ENCODE measurements at places on chromosomes 12 and 14.

- peak; percentile 20 for DNase-seq
Measured at GRCh38 chr14:98912655-98913054, 359.3 kb downstream of the BCL11B start.

GRCh38 chr14:71833476-71833875 lies 98.8 kb upstream of the RGS6 start:
- DNase-seq: no peak

DNA sequence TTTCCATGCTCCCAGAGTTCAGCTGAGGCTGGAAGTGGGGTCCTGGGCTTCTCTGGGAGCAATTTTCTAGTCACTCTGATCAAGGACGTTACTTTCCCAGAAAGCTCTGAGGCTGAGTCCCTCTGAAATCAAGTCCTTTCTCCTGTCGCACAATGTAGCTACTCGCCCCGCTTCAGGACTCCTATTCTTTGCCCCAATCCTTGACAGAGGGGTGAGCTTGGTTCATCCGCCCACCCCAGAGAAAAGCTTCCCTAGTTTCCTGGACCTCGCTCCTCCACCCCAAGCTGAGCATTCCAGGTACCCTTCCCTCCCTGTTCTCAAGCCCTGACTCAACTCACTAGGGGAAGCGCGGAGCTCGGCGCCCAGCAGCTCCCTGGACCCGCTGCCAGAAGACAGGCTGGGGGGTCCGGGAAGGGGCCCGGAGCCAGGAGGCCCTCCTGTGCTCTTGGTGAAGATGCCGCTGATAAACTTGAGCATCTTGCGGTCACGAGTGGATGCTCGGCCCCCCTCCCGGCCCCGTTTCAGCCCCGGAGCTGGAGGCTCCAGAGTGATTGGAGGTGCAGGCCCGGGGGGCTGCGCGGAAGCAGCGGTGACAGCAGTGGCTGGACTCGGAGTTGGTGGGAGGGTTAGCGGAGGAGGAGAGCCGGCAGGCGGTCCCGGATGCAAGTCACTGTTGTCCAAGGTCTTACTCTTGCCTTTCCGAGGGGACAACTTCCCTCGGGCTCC lies 1.6 kb downstream of the AGAP2 start:
- no peak for DNase-seq

DNA sequence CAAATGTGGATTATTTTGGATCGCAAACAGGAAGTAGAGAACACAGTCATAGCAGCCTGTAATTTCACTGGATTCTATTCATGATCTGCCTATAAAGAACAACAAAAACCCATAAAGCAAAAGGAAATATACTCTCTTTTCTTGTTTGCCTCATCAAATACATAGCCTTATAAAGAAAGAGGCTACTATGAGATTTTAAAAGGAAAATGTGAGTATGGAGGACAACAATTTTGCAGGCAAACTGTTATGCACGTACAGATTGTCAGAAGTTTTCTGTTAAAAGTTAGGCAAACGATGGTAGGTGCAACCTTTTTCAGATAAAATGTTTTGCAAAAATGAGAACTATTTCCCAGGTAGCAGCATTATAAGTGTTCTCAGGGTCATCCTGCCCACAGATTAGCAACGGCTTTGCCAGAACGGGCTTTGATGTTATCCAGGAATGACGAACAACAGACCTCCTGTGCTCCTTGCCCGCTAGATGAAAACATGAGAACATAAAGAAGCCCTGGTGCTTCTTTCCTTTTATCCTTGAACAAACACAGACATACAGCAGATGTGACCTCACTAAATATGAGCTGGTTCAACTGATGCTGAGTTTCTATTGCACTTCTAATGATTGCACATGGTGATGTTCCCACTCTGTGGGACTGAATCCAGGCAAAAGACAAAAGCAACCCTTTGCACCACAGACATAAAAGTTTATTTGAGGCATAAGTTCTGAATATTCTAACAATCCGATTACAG lies 88.1 kb downstream of the ITPR2 start:
- no peak for DNase-seq

DNA sequence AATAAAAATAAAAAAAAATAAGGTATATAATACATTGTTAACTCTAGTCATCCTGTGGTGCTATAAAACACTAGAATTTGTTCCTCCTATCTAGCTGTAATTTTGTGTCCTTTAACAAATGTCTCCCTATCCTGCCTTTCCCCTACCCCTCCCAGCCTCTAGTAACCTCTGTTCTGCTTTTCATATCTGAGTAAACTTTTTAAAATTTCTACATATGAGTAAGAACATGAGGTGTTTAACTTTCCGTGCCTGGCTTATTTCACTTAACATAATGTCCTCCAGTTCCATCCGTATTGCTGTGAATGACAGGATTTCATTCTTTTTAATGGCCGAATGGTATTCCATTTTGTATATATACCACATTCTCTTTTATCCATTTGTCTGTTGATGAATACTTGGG lies 71.3 kb upstream of the GNG2 start:
- no peak for DNase-seq

GRCh38 chr12:113449839-113450238 lies 21.8 kb downstream of the LHX5 start:
- no peak for DNase-seq

GRCh38 chr12:127810041-127810440 lies 456.9 kb upstream of the TMEM132C start:
- DNase-seq: no peak

DNA sequence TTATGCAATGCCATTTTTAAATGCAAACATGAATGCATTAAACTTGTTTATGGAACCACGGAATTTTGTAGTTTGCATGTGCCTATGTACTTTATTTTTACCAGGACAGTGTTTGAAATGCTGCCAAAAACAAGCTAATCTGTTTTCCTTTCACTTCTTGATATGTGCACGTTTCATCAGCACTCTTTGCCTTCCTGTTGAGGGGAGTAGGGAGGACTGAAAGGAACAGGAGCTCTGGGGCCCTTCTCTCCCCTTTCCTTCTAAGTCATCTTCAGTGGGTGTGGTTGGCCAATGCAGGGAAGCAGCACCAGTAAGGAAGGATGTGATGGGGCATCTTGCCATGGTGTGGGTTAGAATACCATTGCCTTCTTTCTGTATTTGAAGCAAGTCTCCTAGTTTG lies 12.1 kb upstream of the PPP4R4 start:
- DNase-seq: no peak

DNA sequence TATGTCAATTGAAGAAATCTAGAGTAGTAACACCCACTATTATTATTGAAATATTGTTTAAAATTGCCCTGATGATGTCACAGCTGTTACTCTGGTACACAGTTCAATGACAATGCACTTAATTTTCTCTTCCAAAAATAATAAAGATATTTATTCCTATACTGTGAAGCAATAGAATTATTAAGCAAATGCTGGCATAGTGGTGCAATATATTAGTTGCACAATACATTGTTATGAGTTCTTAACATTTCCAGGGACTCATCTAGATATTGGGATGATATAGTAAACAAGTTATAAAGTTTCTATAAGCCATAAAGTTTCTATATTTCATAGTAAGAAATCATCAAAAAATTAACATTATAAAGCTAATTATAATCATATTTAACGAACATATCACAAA lies 897.8 kb downstream of the LRFN5 start:
- no peak for DNase-seq

DNA sequence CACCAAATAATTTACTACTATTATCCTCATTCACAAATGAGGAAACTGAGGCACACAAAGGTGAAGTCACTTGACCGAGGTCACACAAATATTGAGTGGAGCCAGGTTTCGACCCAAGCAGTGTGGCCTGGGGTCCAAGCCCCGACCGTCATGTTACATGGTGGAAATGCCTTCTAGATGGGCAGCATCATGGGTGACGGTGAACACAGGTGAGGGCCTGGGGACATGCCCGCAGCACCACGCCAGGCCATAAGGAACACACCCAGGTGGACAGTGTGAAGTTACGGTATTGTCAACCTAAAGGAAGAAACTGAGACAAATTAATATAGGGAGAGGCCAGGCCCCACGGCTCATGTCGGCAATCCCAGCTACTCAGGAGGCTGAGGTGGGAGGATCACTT lies 35.3 kb upstream of the DYNC1H1 start:
- no peak for DNase-seq

GRCh38 chr12:90951432-90952105 lies 3.4 kb downstream of the CCER1 start:
- no peak for DNase-seq

DNA sequence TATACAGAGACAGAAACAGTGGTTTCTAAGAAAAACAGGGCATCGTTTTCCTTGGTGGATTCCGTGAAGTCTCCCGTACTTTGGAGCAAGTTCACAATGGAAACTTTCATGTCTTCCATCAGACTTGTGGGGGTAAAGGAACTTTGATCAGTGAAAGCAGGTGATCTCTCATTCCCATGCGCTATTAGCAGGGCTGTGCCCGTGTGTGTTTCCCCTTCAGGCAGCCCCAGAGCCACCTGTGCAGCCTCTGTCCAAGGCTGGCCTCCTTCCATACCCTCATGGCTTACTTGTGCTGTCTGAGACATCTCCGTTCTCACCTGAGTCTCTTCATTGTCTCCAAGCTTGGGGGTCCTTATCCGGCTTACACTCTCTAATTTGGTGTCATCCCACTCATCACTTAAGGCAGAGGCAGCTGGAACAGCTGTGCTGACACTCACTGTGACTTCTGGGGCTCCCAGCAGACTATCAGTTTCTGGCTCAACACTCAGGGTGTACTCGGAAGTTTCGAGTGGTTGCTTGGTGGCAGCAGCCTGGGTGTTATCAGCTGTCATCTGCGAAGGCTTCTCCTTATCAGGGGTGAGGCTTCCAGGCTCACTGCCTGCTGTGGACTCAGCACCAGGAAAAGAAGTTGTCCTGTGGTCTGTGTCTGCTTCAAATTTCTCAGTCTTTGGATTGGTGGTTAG lies 13.8 kb downstream of the ARMH4 start:
- no peak for DNase-seq

GRCh38 chr14:49882826-49883694 lies 9.8 kb upstream of the ARF6 start:
- DNase-seq: no peak

DNA sequence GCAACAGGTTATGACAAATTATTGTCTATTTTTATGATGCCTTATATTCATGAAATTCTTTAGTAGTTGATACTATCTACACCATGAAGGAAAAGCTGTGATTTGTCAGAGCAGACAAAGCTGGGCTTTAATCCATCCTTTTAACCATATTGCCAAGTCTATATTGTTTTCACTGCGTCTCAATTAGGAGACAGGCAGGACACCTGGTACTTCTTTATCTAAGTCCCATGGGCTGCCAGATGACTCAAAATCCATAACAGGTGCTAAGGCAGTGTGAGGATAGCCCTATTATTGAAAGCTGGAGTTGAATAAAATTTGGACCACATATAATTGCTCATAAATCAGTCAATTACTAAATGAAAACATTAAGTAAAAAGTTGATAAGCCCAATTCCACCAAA lies 22.6 kb downstream of the INSM2 start:
- no peak for DNase-seq

- DNase-seq: no peak
Measured at GRCh38 chr12:89693639-89694202, 14.9 kb downstream of the ATP2B1 start.

DNA sequence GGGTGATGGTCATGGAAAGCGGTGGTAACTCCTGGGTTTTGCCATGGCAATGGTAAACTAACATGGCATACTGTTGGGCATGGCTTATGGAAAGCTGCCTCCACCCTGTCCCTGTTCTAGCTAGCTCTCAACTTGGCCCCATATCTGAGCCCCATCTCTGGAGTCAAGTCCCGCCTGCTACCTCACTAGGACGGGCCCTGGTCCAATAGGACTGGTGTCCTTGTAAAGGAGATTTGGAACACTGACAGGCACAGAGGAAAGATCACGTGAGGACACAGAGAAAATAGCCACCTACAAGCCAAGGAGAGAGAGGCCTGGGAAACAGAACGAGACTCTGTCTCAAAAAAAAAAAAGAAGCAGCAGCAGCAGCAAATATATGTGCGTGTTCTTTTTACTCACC lies 59.8 kb downstream of the RNFT2 start:
- DNase-seq: no peak

- DNase-seq: no peak
Measured at GRCh38 chr12:13851828-13852227, 129.6 kb downstream of the GRIN2B start.

GRCh38 chr14:71592361-71592760 lies 339.9 kb upstream of the RGS6 start:
- DNase-seq: no peak

GRCh38 chr14:105316577-105316941 lies 2.0 kb downstream of the PACS2 start:
- no peak for DNase-seq

DNA sequence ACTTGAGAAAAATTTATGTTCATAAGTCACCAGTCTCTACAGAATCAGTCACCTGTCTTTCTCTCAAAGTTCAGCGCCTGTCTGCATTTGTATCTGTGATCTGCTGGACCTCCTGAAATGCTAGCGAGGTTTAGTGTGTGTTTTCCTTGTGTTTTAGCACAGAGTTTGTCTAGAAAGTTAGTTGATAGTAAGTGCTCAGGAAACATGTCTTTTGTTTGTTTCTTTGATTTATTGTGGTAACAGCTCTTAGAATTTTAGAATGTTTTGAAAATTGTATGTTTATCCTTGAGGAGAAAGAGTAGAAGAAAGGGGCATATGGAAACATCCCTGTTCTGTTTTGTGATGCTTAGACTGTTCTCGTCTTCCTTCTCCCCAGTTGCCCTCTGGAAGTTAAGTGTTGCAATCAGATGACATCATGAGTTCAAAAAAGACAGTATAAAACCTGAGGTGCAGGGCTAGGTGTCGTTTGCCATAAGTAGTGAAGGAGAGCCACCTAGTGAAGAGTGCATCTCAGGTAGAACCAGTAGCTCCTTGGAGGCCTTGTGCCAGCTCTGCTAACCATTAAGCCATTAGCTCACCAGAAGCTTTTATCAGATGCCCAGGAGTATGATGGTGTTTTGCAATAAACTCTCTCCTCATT lies 44.8 kb downstream of the FBXW8 start:
- DNase-seq: no peak

DNA sequence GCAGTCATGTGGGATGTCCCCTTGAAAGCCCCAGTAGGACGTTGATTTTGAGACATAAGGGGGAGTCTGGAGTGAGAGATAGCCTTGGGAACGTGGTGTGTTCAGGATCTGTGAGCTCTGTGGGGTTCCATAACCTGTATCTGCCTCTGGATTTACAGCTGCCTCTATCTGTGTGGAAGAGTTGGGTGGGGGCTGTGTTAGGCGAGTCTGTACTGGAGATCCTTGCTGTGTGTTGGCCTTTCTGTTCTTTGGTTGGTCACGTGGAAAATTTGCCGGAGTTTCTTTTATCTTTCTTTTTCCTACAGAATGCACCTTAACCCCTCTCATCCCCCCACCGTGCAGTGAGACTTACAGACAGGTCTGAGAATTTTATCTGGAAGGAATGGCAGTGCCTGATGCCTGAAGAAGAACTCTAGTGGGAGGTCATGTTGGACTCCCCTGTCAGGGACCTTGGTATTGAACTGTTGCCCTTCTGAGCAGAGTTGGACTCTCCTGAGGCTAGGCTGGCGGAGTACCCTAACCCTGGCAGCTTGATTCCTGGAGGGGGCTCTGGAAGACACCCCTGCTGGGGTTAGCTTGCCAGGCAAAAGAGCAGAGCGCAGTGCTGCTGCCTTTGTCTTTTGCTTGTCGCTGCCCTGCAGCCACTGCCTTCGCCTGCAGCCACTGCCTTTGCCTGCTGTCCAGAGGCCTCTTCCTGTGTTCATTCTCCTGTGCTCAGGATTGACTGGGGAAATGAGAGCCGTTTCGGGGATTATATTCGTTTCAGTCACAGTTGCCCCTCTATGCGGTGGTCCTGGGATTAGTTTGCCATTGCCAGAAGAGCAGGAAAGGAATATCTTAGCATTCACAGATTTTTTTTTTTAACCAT lies 34.1 kb downstream of the ZNF664 start:
- DNase-seq: no peak

- DNase-seq: no peak
Measured at GRCh38 chr12:13864081-13864673, 117.2 kb downstream of the GRIN2B start.
